ENCODE measurements at places on chromosomes 12 and 14.

DNA sequence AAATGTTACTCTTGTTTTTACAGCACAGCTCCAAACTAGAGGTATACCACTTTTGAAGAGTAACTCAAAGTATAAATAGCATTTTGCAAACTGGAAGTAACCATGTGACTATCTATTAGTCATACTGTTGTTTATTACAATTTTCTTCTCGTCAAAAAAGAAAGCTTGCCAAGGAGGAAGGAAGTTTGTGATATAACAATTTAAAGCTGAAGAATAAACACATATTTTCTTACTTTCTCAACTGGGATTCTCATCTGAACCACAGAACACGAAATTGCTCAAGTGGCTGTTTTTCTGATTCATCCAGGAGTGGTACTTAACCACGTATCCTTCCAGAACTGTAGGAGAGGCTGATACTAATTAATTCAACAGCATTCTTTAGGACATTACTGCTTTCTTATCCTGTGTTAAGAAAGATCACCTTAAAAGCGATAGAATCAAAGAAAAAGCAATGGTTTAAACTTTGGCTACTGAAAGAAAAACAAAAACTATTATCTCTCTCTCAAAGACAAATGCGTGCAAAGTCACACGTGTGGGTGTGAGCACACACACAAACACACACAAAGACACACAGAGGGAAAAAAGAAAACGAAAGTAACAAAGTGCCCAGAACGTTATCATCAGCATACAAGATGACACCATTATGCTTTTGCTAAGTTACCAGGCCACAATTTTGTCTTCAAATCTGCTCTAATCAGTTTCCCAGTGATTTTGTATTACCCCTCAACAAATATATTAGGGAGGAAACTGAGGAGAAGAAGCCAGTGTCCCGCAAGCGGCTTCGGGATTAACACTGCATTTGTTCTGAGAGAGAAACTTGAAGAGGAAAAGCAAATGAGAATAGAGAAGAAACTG lies at the start of gene CLEC2B:
TSS of gene CLEC2B (minus strand) at position 48 of the 855 bp plus-strand sequence.
- DNase-seq = no peak

- no peak for DNase-seq
Observed at GRCh38 chr12:95859344-95859816, 628 bp downstream of the SNRPF start.

- no peak for DNase-seq
Observed at GRCh38 chr14:25622763-25623162, 572.8 kb upstream of the STXBP6 start.

DNA sequence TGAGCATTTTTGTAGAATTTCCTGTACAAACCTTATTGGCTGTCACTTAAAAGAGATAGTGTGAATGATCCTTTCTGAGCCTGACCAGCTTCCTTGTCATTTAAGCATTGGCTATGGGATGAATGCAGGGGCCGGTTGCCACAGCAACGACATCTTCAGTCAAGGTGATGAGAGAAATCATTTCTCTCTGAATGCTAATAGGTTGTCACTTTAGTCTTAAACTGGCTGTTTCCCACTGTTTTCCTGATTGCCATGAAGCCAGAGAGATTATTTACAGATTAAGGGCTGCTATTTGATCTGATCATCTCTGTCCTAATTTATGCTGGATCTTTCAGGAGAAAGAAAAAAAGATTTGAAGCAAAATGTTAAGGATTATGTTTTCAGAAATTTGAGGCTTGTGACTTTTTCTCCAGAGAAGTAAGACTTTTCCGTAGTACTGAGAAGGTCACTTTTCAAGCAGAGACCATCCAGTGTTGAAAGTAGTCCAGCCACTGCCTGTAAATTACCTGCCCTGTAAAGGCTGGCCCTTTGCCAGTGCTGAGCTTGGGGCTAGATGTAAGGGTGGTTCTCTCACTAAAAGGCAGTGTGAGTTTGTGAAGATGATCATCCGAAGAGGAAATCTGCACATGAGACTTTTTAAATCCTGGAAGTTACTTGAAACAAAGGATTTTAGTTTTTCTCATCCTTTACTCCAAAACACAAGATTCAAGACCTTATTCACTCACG lies 235.6 kb downstream of the DACT1 start:
- DNase-seq = no peak

- DNase-seq = no peak
Observed at GRCh38 chr14:51719955-51720354, 68.2 kb downstream of the FRMD6 start.

DNA sequence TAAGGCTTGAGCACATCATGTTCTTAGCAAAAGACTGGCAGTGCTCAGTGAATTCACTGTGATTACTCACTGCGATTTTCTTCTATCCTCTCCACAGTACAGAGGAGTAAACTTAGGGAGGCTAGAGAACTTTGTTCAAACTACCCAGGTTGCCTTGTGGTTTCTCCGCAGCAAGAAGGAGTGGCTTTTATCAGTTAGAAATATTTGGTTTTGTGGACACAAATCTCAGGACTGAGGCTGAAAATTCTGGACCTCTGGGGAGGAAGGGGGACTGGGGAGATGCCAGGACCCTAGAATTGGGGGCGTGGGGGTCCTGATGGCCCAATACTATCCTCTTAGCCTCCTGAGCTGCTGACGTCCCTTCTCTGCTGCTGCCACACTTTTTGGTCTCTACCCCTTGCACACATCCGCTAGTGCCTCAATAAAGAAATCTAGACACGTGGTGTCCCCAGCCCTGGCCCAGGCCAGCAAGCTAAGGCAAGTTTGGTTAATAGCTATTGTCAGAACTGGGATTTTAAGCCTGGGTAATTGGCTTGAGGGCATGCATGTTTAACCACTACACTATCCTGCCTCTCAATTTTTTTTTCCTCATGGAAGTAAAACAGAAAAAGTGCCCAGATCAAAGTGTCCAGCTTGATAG lies 842 bp downstream of the OAS2 start:
- DNase-seq = no peak

DNA sequence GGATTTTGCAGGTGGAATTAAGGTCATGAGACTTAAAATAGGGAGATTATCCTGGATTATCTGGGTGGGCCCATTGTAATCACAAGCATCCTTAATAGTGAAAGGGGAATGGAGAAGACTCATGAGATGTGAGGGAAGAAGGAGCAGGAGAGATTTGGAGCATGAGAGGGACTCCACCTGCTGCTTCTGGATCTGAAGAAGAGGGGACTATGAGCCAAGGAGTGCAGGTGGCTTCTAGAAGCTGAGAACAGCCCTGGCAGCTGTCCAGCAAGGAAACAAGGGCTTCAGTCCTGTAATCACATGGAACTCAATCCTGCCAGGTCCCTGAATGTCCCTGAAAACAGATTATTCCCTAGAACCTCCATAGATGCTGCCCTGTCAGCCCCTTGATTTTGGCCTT lies 67.8 kb downstream of the PELI2 start:
- DNase-seq = no peak

GRCh38 chr12:110108309-110109036 lies 15.7 kb upstream of the IFT81 start:
- no peak for DNase-seq

- no peak for DNase-seq
Observed at GRCh38 chr14:92108345-92109254, 2.2 kb upstream of the ATXN3 start.

GRCh38 chr14:66105815-66106214 lies 380.4 kb upstream of the CCDC196 start:
- no peak for DNase-seq

DNA sequence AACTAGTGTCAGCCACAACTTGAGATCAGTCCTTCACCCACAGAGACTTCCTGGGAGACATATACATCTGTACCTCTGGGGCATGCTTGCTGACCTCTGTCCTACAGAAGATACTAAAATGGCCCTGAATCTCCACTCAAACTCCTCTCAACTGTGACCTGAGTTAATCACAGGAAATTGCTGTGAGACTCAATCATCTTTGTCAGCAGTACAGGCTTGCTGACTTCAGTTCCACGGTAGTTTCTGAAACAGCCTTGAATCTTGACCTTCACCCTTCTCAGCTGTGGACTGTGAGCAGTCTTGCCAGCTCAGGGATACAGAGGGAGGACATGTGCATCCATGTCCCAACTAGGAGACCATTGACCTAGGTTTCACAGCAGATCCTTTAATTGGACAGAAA lies 1.4 kb upstream of the KLRC1 start:
- no peak for DNase-seq

DNA sequence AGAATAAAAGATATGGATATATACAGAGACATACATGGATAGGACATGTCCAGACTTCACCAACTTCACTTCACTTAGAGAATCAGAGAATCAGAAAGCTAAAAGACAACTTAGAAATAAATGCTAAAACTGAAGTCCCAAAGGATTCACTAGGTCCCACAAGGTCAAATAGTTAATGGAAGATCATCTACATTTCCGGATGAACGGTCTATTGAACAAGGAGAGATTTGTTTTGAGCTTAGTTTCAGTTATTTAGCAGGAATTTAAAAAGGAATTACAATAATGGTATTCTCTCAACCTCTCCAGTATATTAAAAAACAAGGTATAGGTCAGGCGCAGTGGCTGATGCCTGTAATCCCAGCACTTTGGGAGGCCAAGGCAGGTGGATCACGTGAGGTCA lies 187.0 kb downstream of the MED13L start:
- no peak for DNase-seq

DNA sequence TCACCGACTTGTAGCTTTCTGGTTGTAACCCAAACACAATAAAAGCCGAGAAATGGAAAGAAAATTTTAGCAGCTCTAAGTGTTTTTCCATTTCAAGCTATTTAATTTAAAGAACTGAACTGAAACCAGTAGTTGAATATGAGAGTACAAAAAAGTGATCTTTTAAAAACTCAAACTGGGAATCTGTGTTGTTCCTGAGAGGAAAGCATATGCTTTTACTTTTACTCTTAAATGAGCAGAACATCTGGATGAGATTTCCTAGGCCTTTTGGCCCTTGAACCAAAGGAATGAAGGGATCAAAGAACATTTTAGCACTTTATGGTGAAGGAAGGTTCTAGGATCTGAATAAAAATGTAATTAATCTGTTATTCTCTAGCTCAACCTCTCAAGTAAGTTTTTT lies 1.3 kb downstream of the KERA start:
- no peak for DNase-seq

DNA sequence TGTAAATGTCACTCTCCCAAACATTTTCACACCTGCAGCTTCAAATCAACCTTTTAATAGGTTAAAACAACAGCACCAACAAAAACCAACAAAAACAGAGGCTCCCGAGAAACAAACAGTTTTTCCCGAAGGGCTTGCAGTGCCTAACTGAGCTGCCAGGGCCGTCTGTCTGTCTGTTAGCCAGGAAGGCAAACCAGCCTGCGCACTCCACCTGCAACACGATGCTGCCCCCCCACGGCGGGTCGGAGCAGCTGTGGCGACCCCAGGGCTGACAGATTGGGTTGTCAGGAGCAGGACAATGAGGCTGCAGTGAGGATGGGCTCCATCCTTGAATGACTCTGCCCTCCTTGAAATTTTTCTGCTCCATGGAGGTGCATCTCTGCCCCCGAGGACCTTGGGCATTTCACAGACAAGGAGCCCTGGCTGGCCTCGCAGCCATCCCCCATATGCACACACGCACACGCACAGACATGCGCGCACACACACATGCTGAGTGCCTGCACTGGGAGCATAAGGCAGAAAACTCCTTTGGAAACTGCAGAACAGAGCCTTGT lies 2.6 kb downstream of the RTL1 start:
- no peak for DNase-seq

DNA sequence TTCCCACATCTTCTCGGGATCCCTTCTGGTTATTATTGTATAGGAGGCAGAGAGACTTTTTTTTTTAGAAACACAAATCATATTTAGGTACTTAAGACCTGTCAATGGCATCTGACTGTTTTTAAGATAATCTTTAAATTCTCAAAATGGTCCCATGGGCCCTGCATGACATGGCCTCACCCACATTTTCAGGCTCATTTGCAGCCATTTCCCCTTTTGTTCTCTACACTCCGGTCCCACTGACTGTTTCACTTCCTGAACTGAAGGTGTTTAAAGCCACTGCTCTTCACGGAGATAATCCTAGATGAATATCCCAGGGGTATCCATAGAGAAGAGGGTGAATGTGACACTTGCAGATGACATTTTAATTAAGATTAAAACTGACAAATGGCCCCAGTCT lies 12.3 kb upstream of the C12orf71 start:
- DNase-seq = no peak

DNA sequence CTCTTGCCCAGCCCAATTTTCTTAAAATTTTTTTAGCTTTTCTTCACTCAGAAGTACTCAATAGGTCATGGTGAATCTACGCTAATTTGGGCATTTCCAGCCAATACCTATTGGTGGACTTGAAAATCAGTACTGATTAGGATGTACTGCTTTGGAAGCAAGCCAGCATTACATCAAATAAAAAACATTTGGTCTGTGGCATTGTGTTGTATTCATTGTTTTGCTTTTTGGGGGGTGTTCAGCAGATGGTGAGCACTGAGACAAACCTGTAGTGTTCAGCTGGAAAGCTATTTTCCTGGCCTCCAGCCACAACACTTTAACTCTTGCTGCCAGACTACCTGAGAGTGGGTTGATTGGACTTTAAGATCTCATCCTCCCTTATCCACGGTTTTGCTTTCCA lies 4.0 kb downstream of the MAPKAPK5 start:
- DNase-seq = no peak

GRCh38 chr12:57227315-57228115 lies 2.0 kb upstream of the SHMT2 start:
- no peak for DNase-seq

DNA sequence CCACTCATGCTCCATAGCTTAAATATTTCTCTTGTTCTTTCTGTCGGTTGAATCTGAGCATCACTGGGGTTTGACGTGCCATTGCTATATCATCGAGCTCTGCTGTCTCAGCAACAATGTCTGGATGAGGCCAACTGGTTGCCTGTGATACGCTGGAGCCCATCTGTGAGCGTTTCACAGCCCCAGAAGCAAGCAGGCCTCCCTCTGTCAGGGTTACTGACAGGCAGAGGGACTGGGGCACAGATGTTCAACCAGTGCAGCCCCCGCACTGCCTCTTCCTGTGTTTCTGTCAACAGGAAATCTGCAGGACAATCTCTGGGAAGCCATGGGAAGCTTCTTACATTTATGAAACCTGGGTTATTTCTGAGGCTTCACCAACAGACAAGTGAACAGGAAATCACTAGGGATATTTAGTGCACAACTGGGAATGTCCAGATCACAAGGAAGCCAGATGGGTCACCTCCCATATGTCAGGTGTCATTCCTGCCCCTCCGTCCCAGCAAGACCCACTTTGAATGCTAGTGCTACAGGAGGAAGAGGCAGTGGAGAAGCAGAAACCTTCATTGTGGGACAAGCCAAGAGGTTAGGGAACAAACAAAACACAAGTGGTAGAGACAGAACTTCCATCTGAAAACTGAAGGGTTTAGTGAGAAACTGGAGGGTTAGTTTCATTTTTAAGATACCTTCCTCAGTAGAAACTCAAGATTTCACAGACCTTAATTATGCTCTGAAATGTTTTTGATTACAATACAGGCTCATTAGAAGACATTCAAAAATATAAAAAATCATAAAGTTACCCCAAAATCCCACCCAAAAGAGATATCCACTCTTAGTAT lies 24.1 kb downstream of the DMAC2L start:
- peak; percentile 27 for DNase-seq

- DNase-seq = no peak
Observed at GRCh38 chr12:46627686-46628085, 198.1 kb downstream of the SLC38A4 start.

Measured in hypothalamus (tissue), 51 donors.